EH (cell line): ENCODE measurements at places on chromosomes 16 and 17.

DNA sequence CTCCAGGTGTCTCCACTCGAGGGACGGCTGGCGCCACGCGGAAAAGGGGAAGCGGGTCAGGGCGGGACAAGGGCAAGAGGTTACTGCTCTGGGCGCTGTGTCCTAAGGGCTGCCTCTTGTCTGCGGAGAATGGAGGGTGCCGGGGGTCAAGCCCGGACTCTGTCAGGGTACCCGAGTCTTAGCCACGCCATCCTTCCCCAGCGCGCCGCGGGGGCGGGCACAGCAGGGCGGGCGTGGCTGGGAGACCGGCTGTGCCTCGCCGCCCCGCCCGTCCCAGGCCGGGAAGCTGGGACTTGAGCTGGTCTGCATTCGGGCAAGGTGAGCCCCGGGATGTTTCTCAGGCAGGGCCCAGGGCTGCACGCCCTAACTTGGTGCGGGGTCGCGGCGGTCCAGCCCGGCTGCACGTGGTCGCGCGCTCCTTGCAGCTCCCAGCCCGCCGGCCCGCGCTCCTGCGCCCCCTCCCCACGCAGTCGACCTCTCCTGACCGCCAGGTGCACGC lies 6.2 kb upstream of the ACTG1 start:
- DNase-seq: peak; percentile 53

- no peak for DNase-seq
These were observed 22.6 kb downstream of the RABEP1 start for GRCh38 chr17:5304636-5305035.

DNA sequence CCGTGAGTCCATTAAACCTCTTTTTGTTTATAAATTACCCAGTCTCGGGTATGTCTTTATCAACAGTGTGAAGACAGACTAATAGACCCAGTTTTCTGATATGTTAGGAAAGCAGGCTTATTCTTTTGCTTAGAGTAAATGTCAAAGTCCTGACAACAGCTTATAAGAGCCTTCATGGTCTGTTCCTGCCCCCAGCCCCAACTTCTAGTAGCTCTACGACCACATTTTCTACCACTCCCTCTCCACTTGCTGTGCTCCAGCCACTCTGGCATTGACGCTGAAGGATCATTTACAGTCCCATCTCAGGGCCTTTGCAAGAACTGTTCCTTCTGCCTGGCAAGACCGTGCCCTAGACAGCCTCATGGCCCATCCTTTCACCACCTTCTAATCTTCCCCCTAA lies 104.6 kb upstream of the GPR139 start:
- DNase-seq: no peak

GRCh38 chr17:38420518-38420917 lies 7.7 kb upstream of the ARHGAP23 start:
- no peak for DNase-seq

GRCh38 chr17:57408071-57408811 lies 151.9 kb downstream of the MSI2 start:
- no peak for DNase-seq

GRCh38 chr16:51407199-51407598 lies 256.1 kb upstream of the SALL1 start:
- DNase-seq: no peak

DNA sequence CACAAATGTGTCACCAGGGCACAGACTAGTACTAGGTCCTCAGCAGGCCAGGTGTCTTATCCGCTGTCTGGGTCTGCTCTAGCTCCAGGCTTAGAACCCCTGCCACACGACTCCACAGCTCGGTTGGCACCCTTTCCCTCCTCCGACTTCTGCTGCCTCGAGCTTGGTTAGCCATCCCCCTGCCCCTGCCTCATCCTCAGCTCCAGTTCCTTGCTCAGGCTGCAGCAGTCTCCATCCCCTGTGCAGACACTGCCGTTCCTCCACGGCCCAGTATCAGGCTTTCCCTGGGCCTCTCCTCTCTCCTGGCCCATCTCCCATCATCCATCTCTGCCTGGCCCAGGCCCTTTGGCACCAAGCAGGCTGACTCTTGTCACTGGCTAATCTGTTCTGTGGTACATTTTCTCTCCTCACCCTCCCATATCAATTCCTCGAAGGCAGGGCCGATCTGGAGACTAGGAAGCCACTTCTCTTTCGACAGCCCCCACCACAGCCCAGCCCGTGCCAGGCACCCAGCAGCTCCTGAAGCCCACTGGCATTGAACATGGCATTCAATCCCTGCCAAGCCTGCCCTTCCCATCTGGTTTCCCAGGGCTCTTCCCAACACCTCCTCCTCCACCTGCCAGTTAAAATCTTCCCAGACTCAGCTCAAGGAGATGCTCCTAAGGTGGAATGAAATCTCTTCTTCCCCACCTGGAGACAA lies 1.4 kb upstream of the GRN start:
- no peak for DNase-seq

DNA sequence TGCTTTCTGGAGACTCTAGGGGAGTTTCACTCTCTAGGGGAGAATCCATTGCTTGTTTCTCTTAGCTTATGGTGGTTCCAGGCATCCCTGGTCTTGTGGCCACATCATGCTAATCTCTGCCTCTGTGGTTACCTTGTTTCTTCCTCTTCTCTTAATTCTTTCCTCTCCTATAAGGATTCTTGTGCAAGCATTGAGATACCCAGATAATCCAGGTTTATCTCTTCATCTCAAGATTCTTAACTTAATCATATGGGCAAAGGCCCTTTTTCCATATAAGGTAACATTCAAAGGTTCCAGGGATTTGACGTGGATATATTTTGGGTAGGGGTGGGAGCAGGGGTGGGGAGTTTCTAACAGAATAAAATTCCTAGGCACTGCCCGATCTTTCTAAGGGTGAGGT lies 32.6 kb downstream of the FAM20A start:
- DNase-seq: no peak

- no peak for DNase-seq
These were observed 33.2 kb downstream of the METTL16 start for GRCh38 chr17:2478458-2478857.

DNA sequence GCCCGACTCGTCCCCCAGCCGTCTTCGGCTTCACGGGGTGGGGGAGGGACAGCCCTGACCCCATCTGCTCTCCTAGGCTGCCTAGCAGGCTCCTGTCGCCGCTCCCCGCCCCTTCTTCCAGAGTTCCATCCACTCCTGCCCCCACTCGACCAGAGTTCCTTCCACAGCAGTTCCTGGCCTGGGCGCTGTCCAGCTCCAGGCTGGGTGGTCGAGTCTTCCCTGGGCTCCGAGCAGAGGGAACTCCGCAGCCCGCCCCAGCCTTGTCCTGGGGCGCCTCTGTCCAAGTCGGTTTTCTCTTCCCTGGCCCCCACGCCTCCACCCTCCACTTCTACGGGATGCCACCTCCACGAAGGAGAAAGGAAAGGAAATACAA lies 1.4 kb downstream of the PYY start:
- peak; percentile 31 for DNase-seq

GRCh38 chr17:50834429-50835300 lies 721 bp upstream of the WFIKKN2 start:
- DNase-seq: peak; percentile 65

DNA sequence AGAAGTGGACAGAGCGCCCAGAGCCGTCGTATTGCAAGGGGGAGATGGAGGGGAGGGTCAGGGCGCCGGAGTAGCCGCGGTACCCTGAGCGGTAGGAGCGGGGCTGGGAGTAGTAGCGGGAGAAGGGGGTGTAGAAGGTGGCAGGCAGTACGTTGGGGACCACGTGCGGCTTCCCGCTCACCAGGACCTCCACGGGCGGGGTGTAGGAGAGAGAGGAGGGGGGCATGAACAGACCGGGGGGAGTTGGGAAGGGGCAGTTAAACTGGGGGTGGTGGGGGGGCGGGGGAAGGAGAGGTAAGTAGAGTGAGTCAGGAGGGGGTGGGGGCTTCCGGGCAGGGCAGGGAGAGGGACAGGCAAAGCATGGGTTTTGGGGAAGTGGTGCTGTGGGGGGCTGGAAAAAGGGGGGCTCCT lies 16.8 kb downstream of the ST6GALNAC2 start:
- DNase-seq: no peak

DNA sequence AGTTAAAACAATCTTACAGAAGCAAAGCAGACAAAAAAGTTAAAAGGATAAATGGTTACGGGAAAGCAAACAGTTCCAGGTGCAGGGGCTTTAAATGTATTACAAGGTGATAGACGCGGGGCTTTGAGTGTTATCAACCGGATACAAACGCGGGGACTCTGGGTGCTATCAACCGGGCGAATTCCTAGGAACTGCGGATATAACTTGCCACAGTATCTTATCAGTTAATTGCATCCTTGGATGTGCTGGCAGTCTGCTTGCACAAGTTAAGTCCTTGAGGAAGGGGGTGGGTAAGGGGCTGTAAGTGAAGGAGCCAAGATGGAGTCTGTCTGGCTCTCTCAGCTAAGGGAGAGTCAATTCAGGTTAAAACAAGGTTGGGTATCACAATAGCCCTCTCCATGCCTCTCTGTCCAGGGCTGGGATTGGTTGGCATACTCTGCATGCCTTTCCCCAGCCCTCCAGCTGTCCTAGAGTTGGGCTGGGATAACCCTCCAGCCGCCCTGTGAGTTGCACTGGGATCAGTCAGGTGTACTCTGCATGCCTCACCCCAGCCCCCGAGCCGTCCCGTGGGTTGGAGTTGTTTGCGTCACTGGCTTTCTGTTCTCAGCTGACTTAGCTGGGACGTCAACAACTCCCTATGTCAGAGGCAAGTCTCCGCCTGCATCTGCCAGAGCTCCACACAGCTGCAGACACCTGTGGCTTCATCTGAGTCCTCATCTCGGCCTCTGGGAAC lies 40.9 kb downstream of the TMEM235 start:
- DNase-seq: peak; percentile 7

DNA sequence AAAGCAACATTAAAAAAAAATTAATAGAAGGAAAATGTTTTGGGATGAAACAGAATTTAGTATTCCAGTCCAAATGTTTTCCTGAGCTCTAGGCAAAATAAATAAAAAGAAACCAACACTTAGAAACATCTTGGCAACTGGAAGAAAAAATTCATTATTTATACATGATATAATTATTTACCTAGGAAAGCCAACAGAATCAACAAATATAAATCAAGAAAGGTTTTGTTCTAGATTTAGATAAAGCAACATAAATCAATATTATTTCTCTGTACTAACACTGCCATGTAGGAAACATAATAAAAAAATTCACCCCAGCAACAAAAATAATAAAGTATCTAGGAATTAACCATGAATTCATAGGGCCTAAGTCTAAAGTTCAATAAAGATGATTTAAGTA lies 167.4 kb downstream of the MYO1D start:
- no peak for DNase-seq

GRCh38 chr16:11277607-11278337 lies 1.5 kb upstream of the PRM2 start:
- no peak for DNase-seq

DNA sequence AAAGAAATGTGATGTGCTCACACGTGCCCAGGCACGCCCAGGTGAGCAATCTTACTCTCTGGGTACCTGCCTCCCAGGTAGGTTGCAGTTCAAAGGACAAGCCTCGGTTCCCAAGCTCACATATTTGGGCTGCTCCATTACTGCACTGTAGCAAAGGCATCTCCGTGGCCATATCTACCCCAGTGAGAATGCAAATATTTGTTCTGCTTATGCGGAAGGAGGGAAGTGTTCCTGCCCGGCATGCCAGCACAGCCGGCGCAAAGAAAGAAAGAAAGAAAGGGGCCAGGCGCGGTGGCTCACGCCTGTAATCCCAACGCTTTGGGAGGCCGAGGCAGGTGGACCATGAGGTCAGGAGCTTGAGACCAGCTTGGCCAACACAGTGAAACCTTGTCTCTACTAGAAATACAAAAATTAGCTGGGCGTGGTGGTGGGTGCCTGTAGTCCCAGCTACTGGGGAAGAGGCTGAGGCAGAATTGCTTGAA lies 30.7 kb downstream of the SLC43A2 start:
- no peak for DNase-seq

- DNase-seq: no peak
These were observed 44.5 kb downstream of the XPO6 start for GRCh38 chr16:28167221-28167620.

GRCh38 chr17:44820631-44821212 lies 9.4 kb downstream of the GJC1 start:
- DNase-seq: peak; percentile 95

- peak; percentile 61 for DNase-seq
These were observed 173.1 kb downstream of the HS3ST3A1 start for GRCh38 chr17:13428611-13429042.

- no peak for DNase-seq
These were observed 365.8 kb downstream of the CPPED1 start for GRCh38 chr16:12437761-12438440.

GRCh38 chr17:76775021-76775600 lies 37.2 kb downstream of the MFSD11 start:
- DNase-seq: no peak

- peak; percentile 13 for DNase-seq
These were observed 8.1 kb upstream of the ABCA5 start for GRCh38 chr17:69335058-69335457.
